ENCODE measurements at places on chromosomes 5 and 9.

- DNase-seq: peak; percentile 70
Observed at GRCh38 chr9:71676460-71676859, 91.9 kb downstream of the CEMIP2 start.

DNA sequence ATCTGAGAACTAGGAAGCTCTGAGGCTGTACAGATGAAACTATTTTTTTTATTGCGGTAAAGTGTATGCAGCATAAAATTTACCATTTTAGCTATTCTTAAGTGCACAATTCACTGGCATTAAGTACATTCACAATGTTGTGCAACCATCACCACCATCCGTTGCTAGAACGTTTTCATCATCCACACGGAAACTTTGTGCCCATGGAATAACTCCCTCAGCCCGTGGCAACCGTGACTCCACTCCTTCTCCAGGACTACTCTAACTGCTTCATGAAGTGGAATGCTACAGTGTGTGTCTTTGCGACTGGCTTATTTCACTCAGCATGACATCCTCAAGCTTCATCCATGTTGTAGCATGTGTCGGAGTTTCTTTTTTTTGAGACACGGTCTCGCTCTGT lies 57.1 kb downstream of the COL23A1 start:
- DNase-seq: no peak

DNA sequence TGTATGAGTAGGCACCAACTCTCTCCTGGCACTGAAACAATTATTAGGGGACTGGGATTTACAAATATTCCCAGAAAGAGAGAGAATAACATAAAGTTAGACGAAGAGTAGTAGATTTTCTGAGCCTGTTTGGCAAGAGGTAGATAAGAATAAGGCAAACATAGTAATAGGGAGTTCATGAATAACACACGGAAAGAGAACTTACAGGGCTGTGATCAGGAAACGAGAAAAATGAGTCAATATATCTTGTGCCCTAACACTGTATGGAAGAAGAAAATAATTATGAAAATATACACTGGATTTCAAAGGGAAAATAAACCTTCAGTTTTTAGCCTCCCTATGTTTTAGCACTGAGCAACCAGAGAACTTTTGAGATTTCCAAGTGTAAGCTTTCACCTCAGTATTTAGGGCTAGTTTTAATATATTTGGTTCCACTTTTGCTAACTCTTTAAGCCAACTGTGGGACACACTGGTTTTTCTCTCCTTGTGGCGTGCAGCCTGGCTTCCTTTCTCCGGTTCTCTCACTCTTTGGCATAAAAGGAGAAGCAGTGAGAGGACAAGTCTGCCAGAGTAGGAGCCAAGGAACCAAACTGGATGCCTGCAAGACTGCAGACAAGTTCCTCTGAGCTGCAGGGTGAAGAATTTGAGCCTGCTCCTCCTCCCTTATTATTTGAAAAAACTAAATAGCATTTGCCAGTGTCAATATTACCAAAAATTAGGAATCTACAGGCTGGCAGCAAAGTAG lies 6.6 kb upstream of the KCNN2 start:
- DNase-seq: no peak

DNA sequence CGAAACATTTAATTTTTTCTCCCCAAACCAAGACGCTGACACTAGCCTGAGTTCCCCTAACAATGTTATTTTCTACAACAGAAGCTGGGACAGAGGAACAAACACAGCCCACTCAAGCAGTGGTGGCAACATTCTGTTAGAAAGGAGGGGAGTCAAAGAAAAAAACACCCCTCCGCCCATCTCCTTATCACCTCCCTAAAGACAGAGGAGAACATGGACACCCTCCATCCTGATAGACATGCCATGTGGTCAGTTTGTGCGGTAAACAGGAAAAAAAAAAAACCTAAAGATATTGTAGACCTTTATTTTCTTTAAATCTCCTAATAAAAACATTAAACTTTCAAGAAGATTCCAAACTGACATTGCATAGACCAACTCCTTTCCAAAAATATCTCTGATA lies 2.9 kb upstream of the DPM2 start:
- no peak for DNase-seq

DNA sequence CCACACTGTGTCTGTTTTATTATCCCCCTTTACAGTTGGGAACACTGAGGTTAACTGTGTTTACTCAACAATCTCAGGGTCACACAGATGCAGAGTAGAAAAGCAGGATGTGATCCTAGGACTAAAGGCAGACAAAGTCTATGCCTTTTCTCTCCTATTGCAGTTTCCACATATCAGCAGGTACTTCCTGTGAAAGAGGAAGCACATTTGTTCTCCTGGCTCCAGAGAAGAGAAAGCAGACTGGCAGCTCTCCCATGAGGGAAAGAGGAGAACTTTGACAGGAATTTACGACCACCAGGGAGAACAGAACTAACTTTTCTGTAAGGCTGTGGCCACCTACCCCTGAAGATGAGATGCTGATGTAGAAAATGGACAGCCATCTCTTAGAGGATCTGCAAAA lies 84.2 kb upstream of the TNC start:
- DNase-seq: no peak

DNA sequence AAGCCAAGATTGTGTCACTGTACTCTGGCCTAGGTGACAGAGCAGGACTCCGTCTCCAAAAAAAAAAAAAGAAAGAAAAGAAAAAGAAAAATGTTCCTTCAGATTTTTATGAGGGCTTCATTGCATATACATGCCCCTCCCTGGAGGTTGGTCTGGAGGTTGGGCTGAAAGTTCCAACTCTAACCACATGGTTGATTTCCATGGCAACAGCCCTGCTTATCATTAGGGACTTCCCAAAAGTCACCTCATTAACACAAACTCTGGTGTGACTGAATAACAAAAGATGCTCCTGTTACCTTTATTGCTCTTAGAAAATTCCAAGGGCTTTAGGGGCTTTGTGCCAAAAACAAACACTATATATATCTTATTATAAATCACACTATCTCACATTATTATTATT lies 113.8 kb downstream of the TMC1 start:
- DNase-seq: no peak
